ENCODE measurements at places on chromosomes 1 and 21.

DNA sequence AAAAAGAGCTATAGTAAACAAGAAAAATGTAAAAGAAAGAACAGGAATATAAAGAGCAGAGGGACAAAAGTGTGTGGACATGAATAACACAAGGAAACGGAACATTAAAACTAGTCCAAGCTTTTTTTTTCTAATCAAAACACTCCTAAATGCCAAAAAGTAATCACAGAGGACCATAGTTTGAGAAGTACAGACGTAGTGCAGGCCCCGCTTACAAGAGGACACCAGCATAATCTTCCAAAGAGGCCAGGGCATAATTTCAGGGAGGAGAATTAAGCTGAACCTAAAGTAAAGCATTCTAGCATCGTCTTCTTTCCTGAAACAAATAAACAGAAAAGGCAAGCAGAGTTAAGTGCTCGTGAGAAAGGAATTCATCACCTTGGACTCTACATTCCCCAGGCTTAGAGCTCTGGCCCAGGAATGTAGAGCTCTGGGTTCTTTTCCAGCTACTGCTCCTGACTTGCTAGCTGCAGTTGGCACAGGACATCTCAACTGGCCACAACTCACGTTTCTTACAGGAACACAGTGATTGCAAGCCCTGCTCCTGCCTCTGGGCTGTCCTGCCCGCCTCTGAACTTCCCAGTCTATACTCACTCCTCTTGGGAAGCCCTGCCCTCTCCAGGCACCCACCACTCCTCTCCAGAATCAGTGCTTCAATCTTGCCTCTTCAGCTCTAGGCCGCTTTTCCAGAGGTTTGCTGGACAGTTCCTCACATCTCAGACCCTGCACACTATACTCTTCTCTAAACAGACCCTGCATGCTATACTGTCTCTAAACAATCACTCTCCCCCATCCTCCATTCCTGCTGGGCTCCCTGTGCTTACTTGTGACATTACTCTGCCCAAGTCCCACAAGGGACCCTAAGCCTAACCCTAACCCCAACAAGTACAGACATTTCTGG lies 9.8 kb downstream of the RGS8 start:
- DNase-seq = peak; percentile 92

DNA sequence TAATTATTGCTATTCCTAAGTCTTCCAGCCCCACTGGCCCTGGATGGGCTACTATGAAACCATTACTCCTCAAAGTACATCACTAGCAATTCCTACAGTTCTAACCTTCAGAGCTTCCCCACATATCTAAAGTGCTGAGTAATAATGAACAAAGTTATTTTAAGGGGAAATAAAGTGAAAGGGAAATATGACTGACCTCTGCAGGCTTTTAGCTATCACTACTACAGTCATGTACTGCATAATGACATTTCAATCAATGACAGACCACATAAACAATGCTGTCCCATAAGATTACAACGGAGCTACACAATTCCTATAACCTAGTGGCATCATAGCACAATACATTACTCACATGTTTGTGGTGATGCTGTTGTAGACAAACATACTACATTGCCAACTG lies 32.5 kb upstream of the ASPM start:
- no peak for DNase-seq

DNA sequence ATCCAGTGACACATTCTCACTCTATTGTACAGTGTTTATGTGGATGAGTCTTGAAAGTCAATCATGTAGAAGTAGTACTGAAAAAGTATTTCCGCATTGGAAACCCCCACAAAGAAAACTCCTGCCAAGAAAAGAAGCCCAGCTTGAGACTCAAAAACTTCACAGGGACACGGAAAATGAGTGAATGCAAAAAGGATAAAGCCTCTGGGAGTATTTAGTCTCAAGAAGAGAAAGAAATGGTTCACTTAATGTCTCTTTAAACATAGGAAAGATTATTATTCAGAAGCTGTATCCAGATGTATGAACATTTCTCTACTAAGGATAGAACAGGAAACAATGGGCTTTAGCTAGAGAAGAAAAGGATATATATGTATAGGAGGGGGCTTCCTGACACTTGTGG lies 304.5 kb downstream of the BARHL2 start:
- no peak for DNase-seq

DNA sequence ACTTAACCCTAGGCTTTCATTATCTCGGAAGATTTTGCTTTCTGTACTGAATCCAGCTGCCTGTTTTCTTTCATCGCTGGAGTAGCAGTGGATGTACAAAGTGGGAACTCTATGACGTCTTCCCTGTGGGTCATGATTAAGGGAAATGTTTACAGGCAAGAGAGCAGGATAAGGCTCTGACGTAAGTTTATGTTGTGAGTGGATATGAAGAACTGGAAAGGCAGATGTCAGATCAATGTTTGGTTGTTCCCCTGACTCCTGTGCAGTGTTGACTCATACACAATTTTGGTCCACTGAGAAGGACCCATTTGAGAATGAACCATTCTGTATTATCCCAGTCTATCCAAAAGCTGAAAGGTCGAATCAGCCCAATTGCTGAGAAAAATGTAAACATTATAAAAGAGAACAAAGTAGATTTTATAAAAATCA lies 292.4 kb downstream of the GRIK1 start:
- DNase-seq = no peak

DNA sequence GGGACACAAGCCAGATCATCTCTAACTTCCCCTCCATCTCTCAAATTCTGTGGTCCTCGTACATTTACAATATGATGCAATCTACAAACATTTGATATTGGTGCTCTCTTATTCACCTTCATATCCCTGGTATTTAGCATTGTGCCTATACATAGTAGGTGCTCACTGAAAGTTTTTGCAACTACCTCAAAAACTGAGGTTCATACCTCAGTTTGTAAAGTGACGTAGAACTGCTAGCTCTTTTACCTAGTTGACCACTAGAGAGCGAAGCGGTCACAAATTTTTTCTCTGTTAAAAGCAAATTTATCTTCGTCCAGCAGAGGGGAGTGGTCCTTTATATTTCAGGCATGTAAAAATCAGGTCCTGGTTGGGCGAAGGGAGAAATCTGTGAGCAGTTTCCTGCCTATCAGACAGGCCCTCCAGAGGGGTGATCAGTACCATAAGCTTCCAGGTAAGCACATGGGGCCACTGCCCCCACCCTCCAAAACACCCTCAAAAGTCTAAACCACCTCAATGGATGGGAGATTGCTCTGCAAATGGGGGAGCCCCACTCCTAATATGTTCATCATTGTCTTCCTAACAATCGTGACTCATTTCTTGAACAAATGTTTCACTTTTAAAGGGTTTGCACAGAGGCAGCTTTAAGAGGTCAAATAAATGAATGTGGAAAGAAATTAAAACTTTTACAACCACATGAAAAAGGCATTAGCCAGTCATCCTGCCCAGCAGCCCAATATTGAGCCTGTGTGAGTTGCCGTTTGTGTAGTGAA lies 10.6 kb upstream of the HLCS start:
- peak; percentile 90 for DNase-seq

- DNase-seq = no peak
These were observed 263.7 kb upstream of the SGIP1 start for GRCh38 chr1:66270119-66270812.

GRCh38 chr1:145601593-145601992 lies 6.2 kb upstream of the GPR89A start:
- DNase-seq = peak; percentile 73

DNA sequence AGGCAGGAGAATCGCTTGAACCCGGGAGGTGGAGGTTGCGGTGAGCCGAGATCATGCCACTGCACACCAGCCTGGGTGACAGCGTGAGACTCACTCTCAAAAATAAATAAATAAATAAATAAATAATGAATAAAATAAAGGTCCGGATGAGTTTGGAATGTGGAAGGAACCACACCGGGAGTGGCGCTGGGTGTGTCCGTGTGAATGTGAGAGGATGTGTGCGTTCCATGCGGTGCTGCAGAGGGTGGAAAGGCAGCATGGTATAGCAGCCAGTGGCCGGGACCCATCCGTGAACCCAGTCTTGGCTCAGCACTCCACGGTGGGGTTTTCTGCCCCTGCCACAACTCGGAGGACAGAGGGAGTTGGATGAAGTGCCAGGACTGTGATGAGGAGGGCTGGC lies 56.2 kb upstream of the POFUT2 start:
- DNase-seq = no peak

DNA sequence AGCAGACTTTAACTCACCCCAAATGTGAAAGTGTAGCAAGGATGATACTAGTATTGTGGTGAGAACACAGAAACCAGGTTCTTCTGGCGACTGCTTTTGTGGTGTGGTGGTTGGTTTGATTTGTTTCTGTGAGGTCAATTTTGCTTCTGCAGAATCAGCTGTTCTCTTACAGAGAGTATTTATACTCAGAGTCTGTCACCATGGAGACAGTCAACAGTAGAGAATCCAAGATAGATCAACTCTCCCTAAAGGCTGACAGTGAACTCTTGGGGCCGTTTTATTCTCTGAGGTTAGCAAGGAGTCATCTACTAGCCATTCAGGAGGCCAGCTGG lies at the start of gene CFAP107:
TSS of gene CFAP107 (plus strand) at position 209 of the 332 bp plus-strand sequence. CDS start 231 bp downstream, outside the sequence.
- DNase-seq = peak; percentile 58

- DNase-seq = no peak
These were observed 25.2 kb downstream of the COL6A1 start for GRCh38 chr21:46006547-46007491.

- DNase-seq = no peak
These were observed 17.2 kb upstream of the NCF2 start for GRCh38 chr1:183607322-183607980.

DNA sequence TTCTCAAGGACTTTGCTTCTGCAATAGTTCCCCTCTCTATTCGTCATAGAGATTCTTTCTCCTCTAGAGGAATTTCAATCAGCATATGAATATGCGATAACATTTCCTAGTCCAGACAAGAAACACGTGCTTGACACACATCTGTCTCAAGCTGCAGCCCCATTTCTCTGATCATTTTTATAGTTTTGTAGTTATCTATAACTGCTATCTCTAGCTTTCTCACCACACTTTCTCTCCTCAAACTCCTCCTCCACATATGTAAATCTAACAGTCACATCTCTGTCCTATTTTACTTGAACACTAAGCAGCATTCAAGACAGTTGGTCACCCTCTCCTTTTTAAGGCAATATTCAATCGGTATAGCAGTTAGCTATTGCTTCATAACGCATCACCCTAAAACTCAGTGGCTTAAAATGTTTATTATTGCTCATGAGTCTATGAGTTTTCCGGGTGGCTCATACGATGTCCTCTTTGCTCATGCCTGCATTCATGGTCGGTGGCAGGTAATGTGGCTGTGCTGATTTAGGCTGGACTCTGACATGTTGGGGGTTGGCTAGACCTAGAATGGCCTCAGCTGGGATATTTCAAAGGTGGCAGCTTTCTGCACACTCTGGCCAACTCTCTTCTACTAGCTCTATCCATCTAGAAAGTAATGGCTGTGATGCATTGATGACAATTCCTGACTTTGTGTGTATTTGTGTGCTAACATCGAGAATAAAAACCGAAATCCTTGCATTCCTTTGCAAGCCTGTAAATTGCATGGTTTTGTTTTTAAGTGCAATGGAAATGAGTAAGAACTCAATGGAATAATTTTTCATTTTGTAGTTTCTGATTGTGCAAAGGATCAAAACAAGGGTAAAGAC lies 20.6 kb downstream of the ATP6V1G3 start:
- DNase-seq = no peak

Measured in mesendoderm (in vitro differentiated cells).